Hematopoietic multipotent progenitor cell treated with erythropoietin and hydrocortisone succinate and interleukin-3 and kit ligand, for 17 days (in vitro differentiated cells): ENCODE measurements at places on chromosomes 5 and 9.

GRCh38 chr5:105380126-105380525, 1817.5 kb upstream of the NUDT12 start:
- no peak for DNase-seq

DNA sequence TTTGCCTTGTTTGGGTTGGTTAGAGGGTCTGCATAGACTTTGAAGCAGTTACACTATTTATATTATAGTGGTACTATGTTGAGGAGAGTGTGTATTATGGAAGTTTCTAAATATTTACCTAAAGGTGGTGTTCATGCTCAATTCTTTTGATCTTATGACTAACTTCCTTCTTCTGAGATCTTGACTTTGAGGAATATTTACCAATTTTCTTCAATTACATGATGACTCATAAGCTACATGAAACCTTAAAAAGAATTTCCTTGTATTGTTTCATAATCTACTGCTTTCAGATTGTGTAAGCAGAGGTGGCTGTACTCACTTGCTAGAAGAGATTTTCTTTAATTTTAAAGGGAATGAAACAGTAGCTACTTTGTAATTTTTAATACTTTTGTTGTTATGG, 276.1 kb downstream of the TAF11L14 start:
- no peak for DNase-seq

GRCh38 chr9:134359493-134360179, 33.4 kb downstream of the RXRA start:
- DNase-seq: peak; percentile 35

GRCh38 chr9:129566563-129567266, 54.2 kb downstream of the C9orf50 start:
- no peak for DNase-seq

DNA sequence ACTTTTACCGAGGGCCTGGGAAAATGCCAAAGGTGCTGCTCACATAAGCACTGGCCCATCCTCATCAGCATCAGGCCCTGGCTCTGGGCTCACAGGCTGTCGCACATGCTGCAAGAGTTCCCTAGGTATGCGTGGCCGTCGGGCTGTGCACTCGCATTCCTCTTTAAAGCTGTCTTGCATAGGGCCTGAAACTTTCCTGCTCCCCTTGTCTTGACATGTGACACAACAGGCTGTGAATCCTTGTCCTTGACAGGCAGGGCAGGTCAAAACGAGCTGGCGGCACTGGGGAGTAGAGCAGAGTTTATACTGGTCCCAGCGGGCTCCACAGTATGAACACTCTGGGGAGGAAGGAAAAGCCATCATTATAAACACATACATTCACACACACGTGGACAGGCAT, 30.7 kb downstream of the TSTD2 start:
- DNase-seq: no peak

GRCh38 chr9:126303488-126303887, 23.1 kb upstream of the MVB12B start:
- no peak for DNase-seq

- DNase-seq: no peak
Measured at GRCh38 chr5:158061451-158061850, 202.5 kb upstream of the CLINT1 start.

DNA sequence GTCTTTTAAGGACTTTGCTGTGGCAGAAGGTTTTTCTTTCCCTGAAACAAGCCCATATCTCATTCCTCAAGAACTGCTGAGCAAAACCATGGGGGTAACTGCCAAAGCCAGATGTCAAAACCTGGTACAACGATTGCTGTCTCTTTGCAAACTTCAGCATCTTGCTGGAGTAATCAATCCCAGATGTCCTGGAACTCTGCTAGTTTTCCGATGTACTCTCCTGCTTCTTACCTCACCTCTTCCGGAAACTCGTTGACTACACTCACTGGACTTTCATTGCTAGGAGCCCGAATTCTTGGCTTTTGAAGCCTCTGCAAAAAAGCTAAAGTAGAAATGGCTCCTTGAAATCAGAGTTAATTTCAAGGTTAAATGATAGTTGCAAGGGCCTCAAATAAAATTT, 23.3 kb downstream of the RAD1 start:
- no peak for DNase-seq

- no peak for DNase-seq
Measured at GRCh38 chr5:160183075-160183474, 46.2 kb upstream of the FABP6 start.

GRCh38 chr5:72624641-72625236, 117.5 kb upstream of the ZNF366 start:
- no peak for DNase-seq

DNA sequence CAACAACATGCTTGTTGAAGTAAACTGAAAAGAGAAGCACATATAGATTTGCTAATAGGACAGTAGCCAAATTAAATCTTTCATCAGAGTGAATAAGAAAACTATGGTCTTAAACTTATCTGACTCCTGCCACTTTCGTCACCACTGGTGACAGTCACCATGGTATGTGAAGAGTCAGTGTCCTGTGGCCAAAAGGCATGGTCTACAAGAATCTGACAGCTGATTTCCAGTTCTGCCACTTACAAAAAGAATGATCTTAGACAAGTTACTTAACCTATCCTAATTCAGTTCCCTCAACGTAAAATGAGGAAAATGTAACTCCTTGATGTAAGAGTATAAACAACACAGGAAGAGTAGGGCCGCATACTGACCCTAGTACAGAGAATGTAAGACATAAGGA, 102.0 kb downstream of the LPAR1 start:
- no peak for DNase-seq

- DNase-seq: no peak
Measured at GRCh38 chr9:88724331-88724730, 189.4 kb downstream of the NXNL2 start.

DNA sequence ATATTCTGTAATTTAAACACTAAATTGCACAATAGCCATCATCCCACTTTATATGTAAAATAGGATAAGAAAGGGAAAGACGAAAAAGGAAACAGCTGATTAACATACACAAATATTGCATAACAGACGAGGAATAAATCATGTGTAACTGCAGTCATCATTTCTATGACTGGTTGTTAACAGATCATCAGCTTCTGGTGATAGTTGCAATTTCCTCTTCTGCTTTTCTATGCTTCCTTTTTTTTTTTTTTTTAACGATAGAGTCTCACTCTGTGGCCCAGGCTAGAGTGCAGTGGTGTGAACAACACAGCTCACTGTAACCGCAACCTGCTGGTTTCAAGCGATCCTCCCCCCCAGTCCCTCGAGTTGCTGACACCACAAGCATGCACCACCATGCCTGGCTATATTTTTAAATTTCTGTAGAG, 22.5 kb upstream of the JAKMIP2 start:
- no peak for DNase-seq

- DNase-seq: no peak
Measured at GRCh38 chr9:33025572-33026342, 684 bp downstream of the DNAJA1 start.

DNA sequence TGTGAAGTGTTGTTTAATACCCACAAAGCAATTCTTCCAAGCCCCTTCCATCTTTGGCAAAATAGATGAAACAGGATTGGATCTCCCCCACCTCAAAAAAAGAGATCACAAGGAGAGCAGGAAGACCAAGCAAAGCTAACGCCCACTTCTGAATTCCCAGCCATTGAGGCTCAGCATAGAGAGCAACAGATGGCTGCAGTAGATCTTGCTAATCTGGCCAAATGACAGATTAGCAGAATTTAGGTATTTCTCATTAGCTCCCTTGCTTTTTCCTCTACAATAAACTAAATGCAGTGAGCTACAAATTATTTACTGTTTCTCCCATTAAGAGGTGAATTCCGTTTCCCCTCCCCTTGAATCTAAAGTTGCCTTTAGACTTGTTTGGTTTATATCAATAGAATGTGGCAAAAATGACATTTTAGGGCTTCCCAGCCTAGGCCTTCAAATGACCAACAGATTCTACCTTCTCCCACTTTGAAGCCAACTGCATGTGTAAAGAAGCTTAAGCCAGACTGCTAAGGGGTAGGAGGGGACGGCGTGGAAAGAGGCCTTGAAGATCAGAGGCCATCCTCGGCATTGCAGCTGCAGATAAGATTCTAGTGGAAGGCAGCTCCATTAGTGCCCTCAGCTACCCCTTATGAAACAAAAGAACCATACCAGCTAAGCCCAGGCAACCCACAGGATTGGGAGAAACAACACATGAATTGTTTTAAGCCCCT, 56.8 kb upstream of the CPEB4 start:
- peak; percentile 59 for DNase-seq

GRCh38 chr9:96219026-96219899, 82.7 kb downstream of the HSD17B3 start:
- DNase-seq: peak; percentile 8

DNA sequence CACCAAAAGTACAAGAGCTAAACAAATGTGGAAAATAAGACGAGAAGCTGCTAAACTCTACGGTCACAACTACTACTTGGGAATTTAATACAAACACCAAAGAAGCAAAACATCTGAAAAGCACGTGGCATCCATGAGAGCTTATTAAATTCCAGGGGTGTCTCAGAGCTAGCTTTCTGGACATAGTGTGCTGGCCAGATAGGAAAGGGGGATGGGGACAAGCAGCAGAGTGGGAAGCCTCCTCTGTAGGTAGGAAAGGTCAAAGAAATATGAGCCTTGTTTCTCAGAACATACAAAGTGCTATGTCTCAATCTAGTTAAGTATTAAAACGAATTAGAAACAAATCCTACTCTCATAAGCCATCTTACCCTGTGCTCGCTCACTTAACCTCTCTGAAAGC, 51.3 kb upstream of the GOLPH3 start:
- no peak for DNase-seq

GRCh38 chr9:129247285-129248153, 69.5 kb upstream of the IER5L start:
- no peak for DNase-seq

DNA sequence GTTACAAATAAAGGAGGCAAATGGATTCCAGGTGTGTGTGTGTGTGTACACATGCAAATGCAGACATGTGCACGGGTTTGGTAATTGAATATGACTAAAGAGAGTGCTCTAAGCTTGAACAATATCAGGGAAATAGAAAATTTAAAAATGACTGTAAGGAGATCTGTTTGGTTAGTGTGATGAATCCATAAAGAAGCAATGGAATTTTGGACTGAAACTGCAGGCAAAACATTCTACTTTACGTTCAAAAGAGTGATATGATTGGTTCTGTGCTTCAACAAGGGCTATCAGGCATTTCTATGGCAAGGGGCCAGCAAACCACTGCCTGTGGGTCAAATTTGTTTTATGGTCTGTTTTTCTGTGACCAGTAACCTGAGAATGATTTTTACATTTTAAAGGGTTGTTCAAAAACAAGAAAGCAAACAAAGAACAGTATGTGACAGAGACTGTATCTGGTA, 332.8 kb upstream of the KLF9 start:
- DNase-seq: no peak

GRCh38 chr5:152736906-152737305, 331.8 kb upstream of the NMUR2 start:
- DNase-seq: no peak

DNA sequence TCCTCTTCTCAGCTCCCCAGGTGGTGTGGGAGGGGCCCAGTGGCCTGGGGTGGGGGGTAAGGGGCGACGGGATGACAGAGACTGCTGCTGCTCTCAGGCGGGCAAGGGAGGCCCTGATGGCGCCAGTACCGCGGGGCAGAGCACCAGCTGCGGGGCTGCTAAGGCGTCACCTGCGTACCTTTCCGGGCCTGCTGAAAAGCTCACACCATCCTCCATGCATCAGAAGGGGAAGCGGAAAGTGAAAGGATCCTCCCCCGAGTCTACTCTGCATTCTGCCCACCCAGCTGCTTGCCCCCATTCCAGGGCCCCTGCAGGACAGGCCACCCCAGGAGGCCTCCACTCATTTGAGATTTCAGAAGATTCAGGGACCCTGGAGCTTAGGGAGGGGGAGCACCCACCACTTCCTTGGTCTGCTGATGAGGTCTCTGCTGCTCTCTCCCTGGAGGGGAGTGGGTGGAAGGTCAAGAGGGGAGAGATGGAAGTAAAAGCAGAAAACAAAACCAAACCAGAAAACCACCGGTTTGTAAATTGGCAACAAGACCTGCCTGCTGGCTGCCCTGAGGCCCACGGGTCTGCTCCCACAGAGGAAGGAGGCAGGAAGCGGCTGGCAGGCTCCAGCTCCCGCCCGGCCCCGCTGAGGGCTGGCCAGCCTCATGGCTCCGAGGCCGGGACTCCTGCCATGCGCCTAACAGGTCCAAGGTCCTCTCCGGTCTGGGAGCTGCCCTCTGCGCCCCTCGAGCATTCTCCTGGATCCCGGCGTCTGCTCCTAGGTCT, 33.6 kb downstream of the PRRT1B start:
- no peak for DNase-seq

- no peak for DNase-seq
Measured at GRCh38 chr9:122218935-122219855, 9.6 kb downstream of the LHX6 start.

- DNase-seq: no peak
Measured at GRCh38 chr9:111601237-111602018, 2.0 kb upstream of the PTGR1 start.
